ENCODE measurements at places on chromosomes 16 and 17.
A peak's percentile ranks its signal among the peaks of the same experiment; 100 is the strongest.

DNA sequence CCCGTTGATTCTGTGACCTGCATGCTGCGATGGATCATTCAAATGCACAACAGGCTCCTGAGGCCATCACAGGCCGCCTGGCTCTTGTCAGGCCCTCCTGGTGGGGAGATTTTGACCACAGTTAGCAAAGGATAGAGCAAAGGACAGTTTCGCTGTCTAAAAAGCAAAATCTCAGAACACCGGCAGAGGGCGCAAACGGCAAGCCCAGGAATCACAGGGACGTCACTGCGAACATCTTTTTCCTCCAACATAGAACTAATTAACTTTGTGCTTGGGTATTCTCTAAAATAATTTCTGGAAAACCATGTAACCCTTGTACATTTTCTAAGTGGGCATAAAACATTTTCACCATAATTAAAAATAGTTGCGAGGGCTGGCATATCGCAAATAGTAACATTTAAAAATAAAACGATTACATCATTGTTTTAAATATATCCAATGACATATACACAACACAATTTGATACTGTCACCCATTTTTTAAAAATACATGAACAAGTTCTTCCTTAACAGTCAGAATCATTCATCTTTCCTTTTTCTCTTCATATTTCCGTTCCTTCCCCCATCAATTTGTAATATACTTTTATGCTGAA lies 19.7 kb upstream of the SLC47A1 start:
- no peak for DNase-seq

GRCh38 chr16:85829171-85829719 lies 29.8 kb downstream of the COX4I1 start:
- DNase-seq: no peak

DNA sequence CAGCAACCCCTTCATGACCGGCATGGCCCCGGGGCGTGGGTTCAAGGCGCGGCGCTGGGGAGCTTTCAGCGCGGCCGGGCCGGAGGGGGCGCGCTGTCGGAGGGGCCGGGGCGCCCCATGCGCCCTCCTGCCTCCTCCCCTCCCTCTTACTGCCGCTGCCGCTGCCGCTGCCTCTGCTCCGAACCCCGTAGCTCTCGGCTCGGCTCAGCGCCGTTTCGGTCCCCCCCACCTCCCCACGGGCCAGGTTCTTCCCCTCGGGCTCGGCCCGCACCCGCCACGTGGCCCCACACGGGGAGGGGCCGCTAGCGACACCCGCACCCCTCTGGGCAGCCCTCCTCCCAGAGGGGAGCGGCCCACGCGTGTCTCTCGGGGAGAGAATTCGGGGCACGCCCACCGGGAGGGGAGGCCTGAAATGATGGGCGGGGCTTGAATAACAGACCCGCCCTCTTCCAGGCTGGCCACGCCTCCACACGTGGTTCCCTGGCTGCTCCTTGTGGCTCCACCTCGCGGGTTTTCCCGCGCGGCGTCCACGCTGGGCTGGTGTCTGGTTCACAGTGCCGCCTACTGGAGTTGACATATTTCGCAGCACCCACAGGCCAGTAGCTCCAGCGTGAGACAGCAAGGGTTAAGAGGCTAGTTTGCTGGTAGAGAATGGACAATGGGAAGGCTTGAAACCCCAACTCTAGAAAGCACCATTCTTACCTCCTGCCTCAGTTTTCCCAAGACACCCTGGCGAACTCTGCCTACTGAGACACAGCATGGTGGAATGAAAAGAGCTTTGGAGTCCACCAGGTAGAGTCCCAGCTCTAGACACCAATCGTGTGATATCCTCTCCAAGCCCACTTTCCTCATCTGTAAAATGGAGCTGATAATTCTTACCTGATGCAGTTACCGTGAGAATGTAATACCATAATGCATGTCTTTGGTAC lies at the start of gene KCNH4:
Gene KCNH4 (minus strand): TSS at position 221 of the 929 bp plus-strand sequence. CDS start 197 bp downstream, at position 24.
- peak; percentile 16 for DNase-seq

DNA sequence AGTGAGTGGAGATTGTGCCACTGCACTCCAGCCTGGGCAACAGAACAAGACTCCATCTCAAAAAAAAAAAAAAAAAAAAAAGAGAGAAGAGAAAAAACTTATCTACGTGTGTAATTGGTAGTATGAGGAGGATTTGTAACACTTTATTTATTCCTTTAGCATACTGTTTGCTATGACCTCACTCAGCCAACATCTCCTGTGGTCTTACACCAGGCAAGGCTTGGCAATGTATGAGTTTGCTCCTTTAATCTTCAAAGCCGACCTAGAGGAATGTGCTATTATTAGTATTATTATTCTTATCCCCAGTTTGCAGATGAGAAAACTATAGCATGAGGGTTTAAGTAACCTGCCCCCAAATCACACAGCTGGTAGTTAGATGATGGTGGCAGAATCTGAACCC lies 35.8 kb upstream of the HAPSTR1 start:
- no peak for DNase-seq

GRCh38 chr17:58333736-58334207 lies 5.2 kb upstream of the TSPOAP1 start:
- DNase-seq: no peak

DNA sequence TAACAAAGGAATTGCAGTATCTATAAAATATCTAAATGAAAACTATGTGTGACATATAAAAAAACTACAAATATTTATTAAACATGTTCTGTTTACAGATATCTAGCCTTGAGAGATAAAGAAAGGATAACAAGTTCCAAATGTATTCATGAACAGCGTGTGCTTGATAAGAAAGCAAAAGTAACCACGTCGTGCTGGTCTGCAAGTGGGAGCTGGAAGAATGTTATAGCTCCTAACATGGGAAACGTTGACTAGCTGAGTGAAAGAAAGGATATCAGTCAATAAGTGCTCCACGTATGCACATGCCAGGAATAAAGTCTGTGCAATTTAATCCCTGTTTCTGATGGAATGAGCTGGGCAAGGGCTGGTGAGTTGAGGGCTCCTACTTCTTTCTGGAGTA lies 71.2 kb upstream of the CDYL2 start:
- no peak for DNase-seq

- no peak for DNase-seq
Measured at GRCh38 chr16:22188267-22188594, 17.8 kb upstream of the EEF2K start.

DNA sequence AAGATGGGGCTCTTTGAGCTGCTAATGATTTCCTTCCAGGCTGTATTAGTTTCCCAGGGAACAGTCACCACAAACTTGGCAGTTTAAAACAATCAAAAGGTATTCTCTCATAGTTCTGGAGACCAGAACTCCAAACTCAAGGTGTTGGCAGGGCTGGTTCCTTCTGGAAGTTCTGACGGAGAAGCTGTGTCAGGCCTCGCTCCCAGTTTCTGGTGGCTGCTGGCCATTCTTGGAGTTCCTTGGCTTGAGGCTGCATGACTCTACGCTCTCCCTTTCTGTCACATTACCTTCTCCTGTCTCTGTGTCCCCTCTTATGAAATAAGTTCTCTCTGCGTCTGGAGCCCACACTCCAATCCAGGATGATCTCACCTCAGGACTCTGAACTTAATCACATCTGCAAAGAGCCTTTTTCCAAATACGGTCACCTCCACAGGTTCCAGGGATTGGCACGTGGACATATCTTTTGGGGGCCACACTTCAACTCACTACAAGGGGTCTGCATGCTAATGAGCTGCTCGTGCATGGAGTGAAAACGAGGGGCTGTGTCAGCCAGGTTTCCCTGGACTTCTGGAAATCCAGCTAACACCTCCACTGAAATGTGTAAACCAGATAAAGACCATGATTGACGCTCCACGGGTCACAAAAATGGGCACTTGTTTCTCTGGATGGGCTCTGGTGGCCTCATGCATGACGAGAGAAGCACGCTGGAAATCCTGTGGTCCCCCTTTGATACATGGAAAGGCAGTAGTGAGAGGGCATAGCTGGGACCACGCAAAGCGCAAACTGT lies 78.3 kb downstream of the DYNLRB2 start:
- DNase-seq: no peak

- no peak for DNase-seq
Measured at GRCh38 chr17:44607836-44608690, 48.2 kb upstream of the MEIOC start.

DNA sequence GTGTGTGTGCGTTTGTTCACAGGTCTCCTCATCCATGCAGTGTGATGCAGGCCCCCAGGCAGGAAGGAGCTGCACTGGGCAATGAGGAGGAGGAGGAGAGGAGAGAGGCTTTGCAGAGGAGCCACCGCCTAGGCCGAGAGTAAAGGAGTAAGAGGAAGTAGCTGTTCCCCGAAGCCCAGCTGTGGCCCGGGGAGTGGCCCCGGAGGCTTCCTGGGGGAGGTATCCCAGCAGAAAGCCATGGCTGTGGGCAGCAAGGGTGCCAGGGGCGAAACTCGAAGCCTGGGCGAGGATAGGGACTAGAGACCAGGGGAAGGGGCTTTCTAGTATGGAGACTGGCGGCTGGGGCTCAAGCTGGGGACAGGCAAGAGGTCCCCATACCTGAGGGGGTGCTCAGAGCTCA lies 12.2 kb downstream of the C16orf95 start:
- DNase-seq: no peak

- DNase-seq: no peak
Measured at GRCh38 chr17:17114592-17115225, 72.5 kb downstream of the MPRIP start.

DNA sequence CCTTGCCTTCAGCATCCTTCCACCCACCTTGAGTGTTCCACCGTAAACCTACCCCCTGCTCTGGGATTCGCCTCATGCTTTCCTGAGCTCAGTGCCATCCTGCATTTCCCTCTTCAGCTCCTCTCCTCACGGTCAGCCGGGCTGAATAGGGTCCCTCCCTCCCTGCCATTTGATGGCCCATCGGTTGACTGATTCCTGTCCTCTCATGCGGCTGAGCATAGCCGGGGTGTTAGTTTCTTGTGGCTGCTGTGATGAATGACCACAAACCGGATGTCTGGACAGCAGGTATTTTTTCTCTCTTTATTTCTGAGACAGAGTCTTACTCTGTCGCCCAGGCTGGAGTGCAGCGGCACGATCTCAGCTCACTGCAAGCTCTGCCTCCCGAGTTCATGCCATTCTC lies 44.1 kb upstream of the MGAT5B start:
- DNase-seq: no peak

GRCh38 chr16:27748868-27749546 lies 199.1 kb downstream of the KATNIP start:
- DNase-seq: peak; percentile 66

GRCh38 chr16:4303973-4304372 lies 11.9 kb upstream of the GLIS2 start:
- no peak for DNase-seq

GRCh38 chr17:69452664-69453260 lies 38.3 kb downstream of the MAP2K6 start:
- no peak for DNase-seq

DNA sequence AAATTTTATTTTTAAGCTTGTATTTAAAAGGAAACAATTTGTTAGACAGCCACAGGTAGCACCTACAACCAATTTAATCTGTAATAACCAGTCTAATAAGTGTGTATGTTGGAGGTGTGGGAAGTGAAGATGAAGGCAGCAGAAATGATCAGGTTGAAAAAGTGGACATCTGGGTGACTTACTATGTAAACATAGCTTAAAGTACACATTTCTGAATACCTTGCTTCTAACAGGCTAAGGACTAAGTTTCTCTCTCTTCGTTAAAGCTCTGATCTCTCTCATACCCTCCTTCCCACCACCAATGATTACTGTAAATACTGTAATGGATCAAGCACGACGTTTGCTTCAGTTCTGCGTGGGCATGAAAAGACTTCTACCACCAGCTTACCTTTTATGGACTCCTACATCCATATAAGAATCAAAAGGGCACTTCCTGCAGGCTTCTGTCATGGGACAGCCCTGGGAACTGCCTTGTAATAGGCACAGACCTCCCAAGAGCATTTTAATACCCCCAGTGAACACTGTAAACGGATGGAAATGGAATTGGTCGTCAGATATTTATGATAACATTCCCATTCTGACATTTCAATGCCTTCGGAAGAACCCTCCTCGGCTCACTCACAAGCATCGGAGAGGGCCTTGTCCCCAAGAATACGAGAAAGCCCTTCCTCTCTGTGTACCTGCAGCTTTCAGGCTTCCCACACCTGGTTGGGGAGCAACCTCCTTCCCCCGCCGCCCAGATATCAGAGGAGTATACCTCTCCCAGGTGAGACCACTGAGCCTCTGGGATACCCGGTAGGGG lies 700 bp downstream of the CCDC43 start:
- no peak for DNase-seq

GRCh38 chr16:85902366-85903155 lies 3.6 kb downstream of the IRF8 start:
- no peak for DNase-seq

DNA sequence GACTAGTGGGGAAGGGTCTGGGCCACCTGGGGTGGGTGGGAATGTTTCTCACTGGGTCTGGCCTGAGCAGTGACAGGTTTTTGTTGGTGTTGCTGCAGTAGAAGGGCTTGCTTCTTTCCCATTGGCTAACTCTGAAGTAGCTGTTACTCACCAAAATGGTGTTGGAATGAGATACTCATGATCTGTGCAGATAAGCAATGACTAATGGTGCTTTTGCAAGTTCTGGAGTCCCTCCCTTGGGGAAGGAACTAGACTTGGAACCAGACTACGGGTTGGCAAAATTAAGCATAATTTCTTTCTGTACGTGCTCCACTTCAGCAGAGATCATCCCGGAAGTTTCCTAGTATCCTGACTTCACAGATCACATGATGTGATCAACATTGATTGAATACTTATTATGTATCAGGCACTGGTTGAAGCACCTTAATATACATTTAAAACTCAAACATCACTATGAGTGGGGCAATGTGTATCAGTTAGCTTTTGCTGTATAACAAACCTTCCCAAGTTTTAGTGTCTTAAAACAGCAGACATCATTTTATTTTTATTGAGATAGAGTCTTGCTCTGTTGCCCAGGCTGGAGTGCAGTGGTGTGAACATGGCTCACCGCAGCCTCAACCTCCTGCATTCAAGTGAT lies 30.1 kb downstream of the CHP2 start:
- DNase-seq: no peak

- DNase-seq: no peak
Measured at GRCh38 chr17:1231456-1231855, 38.8 kb upstream of the BHLHA9 start.

DNA sequence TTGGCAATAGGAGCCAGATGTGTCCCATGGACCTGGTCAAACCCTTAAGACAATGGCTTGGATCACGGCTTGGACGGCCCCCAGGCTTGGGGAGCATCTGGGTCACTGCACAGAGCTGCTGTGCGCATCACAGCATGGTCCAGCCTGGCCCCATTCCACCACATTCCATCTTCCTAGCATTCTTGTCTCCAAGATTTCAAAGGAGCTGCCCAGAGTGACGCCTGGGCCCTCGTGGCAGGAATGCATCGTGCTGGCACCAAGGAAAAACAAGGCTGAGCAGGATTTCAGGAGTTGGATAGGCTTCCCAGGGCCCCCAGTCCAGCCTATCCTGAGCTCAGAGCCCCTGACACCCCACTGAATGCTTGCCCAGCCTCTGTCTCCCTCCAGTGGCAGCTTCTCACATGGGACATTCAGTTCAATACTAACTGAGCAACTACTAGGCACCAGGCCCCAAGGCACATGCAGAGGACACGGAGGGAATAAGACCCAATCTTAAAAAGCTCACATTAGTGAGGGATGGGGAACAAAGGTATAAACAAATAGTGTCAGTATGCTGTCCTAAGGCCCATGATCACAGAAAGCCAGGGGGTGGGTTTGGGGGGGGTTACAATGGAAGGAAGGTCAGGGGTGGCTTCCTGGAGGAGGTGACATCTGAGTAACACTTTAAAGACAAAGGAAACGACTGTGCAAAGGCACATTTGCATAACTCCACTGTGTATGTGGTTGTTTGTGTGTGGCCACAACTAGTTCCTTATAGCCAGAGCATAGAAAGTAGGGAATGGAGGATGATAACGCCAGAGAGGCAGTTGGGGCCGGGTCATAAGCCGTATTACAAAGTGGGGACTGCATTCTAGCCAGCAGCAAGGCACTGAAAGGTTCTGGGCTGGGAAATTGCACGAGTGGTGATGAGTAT lies 34.1 kb downstream of the TK2 start:
- DNase-seq: no peak

- DNase-seq: no peak
Measured at GRCh38 chr17:62797959-62798358, 10.2 kb downstream of the MARCHF10 start.
